Right ventricle myocardium inferior (tissue), 1 donor: ENCODE measurements at places on chromosomes 6 and 20. TPM values are rescaled to one million over a fixed set of nuclear protein-coding genes. Genes with fewer than 3 reads are reported as not detected.

GRCh38 chr20:32569380-32570305 lies 15.5 kb downstream of the NOL4L start:
- DNase-seq = no peak

- DNase-seq = no peak
These were observed 12.8 kb downstream of the NFATC2 start for GRCh38 chr20:51529758-51530157.

GRCh38 chr6:129490521-129491255 lies 219.3 kb downstream of the ARHGAP18 start:
- DNase-seq = no peak

DNA sequence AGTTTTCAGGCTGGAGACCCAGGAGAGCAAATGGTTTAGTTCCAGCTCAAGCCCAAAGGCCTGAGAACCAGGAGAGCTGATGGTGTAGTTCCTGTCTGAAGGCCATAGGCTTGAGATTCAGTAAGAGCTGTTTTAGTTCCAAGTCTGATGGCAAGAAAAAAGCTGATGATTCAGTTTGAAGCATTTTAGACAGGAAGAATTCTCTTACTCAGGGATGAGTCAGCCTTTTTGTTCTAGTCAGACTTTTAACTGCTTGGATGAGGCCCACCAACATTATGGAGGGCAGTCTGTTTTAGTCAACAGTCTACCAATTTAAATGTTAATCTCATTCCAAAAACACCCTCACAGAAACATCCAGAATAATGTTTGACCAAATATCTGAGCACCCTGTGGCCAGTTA lies 2.5 kb downstream of the ZSCAN26 start:
- DNase-seq = no peak

- DNase-seq = no peak
These were observed 176.9 kb downstream of the SYNDIG1 start for GRCh38 chr20:24646321-24646720.

DNA sequence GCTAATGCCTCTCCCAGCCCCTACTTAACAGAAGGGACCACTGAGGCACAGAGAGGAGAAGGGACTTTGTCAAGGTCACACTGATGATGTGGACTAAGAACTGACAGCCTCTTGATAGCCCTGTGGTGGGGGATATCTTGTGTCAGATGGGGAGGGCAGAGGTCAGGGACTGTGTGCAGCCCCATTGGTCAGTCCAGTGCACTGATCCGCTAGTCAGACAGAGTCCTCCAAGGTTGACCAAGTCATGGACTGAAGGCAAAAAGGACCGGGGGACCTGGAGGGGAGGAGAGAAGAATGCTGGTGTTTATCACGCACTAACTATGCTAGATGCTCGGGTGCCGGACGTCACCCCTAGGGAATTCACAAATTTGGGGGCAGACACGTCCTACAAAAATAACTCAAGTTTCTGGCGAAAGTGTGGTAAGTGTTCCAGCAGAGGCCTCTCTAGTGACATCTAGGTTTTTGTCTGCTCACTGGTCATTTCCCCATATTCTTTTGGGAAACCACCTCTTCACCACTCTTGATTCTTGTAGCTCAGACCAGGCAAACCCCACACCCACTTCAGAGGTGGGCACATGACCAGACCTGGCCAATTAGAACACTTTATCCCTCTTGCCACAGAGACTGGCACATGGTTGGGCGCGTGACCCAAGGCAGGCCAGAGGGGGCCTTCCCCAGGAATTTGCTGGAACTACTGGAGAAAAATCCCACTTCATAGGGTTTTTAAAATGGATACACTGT lies 21.0 kb downstream of the TCF15 start:
- no peak for DNase-seq

- no peak for DNase-seq
These were observed 157.6 kb downstream of the ARHGAP18 start for GRCh38 chr6:129552413-129552812.

DNA sequence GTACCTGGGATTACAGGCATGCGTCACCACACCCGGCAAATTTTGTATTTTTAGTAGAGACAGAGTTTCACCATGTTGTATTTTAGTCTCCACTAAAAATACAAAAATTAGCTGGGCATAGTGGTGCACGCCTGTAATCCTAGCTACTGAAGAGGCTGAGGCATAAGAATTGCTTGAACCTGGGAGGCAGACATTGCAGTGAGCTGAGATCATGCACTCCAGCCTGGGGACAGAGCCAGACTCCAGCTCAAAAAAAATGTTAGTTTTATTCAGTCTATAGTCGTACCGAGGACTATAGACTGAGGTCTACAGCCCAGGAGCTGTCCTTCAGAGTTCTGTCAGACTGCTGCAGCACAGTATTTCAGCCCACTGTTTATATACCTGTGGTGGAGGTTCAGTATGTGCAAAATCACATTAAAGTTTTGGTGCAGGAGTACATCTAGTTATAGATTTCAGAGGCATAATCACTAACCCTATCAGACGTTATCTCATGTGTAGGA lies 3.6 kb upstream of the CASP8AP2 start:
- no peak for DNase-seq

DNA sequence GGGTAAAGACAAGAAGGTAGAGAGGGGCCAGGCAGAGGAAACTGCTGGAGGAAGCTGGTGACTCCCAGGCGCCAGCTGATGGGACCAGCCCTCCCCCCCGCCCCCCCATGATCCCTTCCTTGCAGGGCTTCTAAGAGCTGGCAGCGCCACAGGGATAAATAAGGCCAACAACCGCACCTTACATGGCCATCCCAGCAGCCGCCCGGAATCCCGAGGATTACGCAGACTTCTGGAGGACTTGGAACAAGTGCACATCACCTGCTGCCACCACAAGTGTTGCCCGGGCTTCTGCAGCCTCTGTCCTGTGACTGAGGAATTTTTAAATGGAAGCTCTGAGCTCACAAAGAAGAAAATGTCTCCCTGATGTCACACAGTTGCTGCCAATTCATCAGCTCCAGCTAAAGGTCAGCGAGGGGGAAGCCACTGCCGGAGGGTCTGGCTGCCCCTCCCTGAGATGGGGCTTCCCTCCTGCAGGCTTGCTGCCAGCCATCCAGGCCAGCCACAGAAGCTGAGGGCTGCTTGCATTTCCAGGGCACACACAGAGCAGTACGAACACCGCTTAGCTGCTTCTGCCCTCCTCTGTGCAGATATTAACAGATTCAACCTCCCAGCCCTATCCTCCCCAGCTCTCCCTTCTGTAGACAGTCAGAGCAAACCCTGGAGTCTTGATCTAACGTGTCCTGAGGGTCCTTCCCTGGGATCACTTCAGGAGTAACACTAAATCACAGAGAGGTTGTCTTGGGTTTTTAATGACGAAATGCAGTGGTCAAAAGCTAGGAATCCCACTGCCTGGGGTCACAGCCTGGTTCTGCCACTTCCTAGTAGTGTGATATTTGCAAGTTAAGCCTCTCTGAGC lies 38.6 kb upstream of the PIM1 start:
- peak; percentile 78 for DNase-seq

DNA sequence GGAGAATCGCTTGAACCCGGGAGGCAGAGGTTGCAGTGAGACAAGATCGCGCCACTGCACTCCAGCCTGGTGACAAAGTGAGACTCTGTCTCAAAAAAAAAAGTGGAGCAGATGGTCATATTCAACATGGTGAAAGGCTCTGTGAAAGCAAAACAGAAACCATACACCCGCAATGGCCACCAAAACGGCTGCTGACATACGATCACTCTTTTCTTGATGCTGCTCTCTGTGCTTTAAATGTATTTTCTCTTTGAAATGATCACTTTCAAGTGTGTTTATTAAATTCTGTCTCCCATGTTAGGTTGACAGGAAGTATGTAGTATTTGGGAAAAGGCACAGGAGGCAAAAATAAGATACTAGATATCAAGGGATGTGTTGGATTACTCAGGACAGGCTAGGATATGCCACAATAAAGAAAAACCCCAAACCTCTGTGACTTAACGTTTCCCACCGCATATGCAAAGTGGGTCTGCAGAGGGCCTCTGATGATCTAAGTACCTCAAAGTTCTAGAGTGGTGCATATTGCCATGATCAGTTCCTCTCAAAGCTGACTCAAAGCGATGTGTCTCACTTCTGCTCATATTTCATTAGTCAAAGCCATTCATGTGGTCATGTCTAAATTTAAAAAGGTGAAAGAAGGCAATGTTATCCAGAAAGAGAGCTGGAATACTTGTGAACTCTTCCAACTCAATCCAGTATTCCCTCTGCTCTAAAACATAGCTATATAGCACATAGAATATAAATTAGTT lies 155.1 kb upstream of the SOX4 start:
- no peak for DNase-seq

GRCh38 chr20:18845017-18845416 lies 31.4 kb downstream of the SCP2D1 start:
- no peak for DNase-seq

- DNase-seq = no peak
These were observed 66.6 kb downstream of the EZR start for GRCh38 chr6:158752613-158753012.

GRCh38 chr20:31951530-31952453 lies at the start of gene PDRG1:
Gene PDRG1 (minus strand): TSS chr20:31952046. CDS start chr20:31951961, 85 bp downstream.
- peak; percentile 99 for DNase-seq

- no peak for DNase-seq
These were observed 8.8 kb downstream of the DLGAP4 start for GRCh38 chr20:36314734-36315544.

DNA sequence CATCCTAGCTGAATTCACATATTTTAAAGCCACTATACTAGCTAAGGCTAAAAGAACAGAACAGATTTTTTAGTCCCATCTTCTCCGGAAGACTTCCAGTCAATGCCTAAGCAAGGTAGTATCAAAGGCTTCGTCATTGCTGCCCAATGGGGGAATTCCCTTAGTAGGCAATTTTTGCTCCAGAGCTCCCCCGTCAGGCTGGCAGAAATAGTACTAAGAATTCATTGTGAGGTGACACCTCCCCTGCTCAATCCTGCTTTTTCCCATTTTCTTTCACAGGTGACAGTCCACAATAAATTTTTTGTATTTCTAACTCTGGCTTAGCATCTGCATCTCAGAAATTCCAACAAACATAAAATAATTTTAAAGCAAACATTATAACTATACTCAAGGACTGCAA lies 52.8 kb upstream of the SRSF6 start:
- no peak for DNase-seq

- DNase-seq = no peak
These were observed 366.4 kb downstream of the PAX1 start for GRCh38 chr20:22071841-22072240.

- DNase-seq = no peak
These were observed 39.8 kb upstream of the HBS1L start for GRCh38 chr6:135094403-135094821.

GRCh38 chr6:157229132-157229618 lies 94.1 kb downstream of the TMEM242 start:
- no peak for DNase-seq

GRCh38 chr6:1786455-1787453 lies 177.0 kb downstream of the FOXC1 start:
- DNase-seq = peak; percentile 66

DNA sequence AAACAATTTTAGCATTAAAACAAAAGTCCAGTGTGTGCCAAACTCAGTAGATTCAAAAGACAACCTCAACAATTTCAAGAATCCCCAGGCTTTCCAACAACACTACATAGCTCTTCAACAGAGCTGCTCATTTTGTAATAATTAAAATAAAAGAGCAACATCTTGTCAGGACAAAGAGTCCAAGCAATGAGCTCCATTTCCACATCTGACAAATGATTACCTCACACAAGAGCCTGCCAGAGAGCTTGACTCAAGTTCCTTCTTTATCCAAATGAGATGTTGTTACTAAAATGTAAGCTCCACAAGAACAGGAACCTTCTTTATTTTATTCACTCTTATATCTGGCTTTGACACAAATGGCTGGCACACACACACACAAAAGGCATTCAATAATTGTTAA lies 449.8 kb downstream of the HACE1 start:
- DNase-seq = no peak

DNA sequence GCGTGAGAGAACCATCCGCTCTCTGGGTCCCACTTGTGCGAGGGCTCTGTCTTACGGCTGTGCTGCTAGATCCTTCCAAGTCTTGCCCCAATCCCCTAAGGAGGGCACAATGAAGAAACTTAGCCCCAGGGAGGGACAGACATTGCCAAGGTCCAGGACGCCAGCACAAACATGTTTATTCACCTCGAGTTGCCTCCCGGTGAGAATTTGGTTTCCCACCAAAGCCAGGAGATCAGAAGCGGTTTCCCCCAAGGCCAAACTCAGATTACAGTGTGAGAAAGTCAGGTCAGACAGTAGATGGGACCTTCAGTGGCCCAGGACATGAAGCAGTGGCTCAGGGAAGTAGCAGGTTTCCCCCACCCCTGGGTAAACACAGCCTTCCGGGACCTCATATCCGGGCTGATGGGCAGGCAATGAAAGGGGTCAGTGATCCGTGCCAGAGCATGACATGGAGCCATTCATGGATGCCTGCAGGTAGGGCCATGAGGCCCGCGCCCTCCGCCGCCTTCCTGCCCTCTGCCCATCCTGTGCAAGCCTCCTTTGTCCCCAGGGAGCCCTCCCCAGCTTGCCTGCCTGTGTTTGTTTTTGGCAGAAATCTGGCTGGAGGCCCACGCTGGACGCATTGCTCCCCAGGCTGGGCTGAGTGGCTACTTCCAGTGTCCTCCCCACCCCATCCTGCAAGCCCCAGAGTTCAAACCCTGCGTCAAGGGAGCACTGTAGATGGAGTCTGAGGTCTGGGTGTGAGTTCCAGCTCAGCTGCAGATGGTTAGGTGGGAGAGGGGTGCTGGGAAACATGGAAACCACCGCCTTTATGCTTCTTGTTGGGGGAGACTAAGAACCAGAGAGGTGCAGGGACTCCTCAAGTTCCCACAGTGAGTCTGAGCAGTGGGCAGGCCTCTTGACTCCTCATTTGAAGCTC lies 2.0 kb downstream of the BPIFB2 start:
- DNase-seq = no peak

DNA sequence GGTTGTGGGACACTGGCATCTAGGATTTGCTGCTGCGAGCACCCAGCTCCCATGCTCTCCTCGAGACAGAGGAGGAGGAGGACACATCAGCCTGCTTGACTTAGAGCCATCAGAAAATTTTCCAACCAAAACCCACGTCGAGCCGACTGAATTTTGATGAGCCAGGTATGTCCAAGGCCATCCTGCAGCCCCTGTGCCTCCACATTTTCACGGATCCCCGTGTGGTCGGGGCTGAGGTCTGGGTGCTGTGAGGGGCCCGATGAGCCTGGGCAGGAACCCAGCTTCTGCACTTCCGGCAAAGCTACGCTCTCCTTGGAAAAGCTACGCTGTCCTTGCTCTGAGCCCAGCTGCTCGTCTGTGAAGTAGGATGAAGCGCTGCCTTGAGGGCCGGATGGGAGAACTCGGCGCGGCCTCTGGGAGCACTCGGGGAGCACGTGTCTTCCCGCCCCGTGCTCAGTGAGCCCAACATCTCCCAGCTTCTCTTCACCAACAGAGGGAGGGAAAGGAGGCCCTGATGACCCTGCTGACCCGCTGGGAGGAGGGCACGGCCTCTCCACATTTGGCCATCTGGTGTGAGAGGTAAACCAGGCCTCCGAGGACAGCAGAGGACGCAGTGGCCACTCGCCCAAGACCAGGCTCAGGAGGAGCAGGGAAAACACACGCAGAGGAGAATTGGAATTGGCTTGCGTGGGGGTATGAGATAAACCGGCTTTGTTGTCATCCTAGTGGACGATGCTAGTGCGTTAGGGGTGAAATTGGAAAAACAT lies 33.9 kb downstream of the PSMG4 start:
- no peak for DNase-seq

MOCS1 gene
- 27.2 TPM for total RNA-seq

STMND1 gene
- not detected for total RNA-seq

BTN1A1 gene
- not detected for total RNA-seq

STX11 gene
- 11.1 TPM for total RNA-seq

PLAGL1 gene
- 13.1 TPM for total RNA-seq

C20orf144 gene
- not detected for total RNA-seq

ENPP5 gene
- 2.8 TPM for total RNA-seq

RGS17 gene
- total RNA-seq = 0.05 TPM

DNMT3B gene
- 0.32 TPM for total RNA-seq

SPATS1 gene
- not detected for total RNA-seq

TRMT6 gene
- 6.1 TPM for total RNA-seq

SGK2 gene
- 1.1 TPM for total RNA-seq
